Activated CD4-positive, alpha-beta T cell treated with anti-CD3 and anti-CD28 coated beads, Interleukin-2, amount 50 U/mL, for 16 hours (primary cell): ENCODE measurements at places on chromosomes 16 and 17.
A peak's percentile ranks its signal among the peaks of the same experiment; 100 is the strongest.

DNA sequence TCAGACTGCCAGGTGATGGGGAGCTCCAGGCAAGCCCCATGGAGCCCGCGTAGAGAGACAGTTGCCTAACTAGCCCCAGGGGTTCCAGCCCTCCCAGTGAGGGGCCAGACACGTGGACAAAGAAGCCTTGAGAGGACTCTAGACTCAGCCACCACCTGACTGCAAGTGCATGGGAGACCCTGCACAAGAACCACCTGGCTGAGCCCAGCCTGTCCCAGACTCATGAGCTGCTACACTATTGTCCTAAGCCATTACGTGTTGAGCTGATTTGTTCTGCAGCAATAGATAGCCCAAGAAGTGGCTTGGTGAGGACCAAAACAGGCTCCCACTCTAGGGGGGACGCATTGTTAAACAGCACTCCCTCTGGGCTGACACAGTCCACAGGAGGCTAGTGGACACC, 37.6 kb upstream of the KLHDC4 start:
- DNase-seq = no peak

DNA sequence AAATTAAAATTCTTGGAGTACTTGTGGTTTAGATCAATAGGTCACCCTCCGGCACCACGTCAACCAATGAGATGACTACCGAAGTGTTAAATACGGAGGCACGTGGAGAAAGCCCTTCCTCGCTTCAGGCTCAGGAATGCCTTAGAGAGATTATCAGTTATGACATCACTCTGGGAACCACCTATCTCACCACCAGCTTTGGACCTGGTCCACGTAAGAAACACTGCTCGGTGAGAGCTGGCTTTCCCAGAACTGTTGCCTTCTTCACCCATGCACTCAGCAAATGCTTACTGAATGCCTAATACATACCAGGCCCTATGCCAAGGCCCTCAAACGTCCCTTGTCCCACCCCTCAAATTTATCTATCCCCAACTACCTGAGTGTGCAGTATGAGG, 71.3 kb downstream of the SMG6 start:
- no peak for DNase-seq

DNA sequence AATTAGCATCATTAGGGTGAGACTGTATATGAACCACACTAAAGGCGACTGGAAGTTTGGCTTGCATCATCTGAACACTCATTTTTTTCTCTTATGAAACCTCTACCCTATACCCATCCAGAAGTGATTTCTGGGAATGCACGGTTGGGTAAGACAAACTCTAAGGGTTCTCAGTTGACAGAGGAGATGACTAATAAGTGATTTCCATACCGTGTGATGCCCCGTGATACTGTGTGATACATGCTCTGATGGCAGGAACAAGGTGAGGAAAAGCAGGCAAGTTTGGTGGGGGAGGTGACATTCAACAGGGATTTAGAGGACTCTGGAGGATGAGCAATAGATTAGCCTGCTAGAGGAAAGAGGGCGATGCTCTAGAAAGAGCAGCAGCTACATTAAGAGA, 156.4 kb upstream of the CCL2 start:
- no peak for DNase-seq

DNA sequence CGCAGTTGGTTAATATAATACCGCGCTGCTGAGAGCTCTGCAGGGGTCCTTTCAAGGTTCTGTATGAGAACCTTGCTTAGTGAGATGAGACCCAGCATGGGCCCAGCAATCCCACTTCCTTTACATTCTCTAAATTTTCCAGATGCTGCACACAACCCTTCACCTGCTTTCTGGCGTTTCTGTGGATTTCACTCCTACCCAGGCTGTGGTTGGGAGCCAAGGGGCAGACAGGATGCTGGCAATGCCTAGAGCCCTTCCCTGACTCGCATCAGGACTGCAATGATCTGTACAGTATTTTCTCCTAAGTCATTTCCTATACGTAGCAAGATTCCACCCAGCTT, 10.1 kb upstream of the PIPOX start:
- DNase-seq = no peak

GRCh38 chr16:4212211-4212933, 29.5 kb downstream of the SRL start:
- DNase-seq = no peak

DNA sequence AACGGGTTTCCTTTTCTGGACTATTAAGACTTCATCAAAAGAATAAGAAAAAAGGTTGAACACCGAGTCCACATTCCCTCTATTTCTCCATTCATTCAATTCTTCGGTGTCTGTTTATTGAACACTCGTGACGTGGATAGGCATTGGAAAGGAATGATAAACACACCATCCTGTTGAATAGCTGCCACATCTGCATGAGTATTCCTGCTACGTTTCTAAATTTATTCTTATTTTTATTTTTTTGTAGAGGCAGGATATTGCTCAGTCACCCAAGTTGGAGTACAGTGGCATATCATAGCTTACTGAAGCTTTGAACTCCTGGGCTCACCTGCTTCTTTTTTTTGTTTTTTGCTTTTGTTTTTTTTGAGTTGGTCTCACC, 80.8 kb upstream of the CIBAR2 start:
- no peak for DNase-seq

DNA sequence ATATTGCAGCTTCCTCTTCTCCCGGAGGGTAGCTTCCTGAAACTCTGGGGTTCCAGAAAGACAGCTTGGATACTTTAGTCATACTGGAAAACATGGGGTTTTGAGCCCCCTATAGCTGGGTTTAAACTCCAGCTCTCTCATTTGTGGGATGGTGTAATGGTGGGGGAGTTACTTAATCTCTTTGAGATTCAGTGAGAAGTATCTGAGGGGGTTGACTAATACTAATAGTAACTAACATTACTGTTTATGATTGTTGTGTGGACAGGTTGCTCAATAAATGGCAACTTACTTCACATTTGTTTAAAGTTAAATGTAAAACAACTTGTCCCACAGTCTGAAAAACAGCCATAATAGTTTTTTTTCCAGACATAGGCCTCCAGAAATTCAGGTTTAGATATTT, 5.1 kb upstream of the SUZ12 start:
- no peak for DNase-seq

- no peak for DNase-seq
Measured at GRCh38 chr17:57707892-57708291, 37.2 kb downstream of the CCDC182 start.

DNA sequence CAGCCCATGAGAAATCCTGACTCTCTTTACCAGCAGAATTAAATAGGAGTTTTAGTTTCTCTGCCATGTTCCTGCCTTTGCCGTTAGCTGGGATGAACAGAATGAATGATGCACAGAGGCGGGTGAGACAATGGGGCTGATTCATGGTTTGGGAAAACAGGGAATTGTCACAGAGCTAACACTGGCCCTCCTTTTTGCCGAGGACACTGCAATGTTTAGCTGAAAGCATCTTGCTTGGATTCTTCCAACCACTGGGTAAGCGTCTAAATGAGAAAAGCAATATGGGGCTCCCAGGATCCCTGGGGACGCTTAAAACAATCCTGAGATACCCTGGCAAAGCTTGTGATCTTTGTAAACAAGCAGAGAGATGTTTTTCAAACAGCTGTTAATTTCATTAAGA, 12.8 kb upstream of the PAFAH1B1 start:
- no peak for DNase-seq

GRCh38 chr17:58242171-58242784, 3.9 kb downstream of the LPO start:
- peak; percentile 71 for DNase-seq

GRCh38 chr16:51592001-51592501, 441.0 kb upstream of the SALL1 start:
- no peak for DNase-seq

DNA sequence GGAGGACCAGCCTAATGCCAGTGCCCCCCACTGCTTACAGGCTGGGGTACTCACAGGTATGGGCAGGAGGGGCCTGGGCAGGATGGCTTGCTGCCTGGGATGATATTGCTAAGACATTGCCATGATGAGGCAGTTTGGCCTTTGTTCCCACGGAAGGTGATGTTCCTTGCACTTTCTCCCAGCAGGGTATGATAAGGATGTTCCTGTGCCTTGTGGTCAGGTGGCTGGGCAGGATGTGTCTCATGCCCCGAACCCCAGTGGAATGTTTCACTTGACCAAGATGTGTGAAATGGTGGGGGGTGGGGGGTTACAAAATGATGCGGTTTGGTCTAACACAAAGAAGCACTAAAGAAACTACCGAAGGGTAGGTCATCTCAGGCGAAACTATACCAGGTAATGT, 337.8 kb upstream of the ZFHX3 start:
- DNase-seq = no peak

DNA sequence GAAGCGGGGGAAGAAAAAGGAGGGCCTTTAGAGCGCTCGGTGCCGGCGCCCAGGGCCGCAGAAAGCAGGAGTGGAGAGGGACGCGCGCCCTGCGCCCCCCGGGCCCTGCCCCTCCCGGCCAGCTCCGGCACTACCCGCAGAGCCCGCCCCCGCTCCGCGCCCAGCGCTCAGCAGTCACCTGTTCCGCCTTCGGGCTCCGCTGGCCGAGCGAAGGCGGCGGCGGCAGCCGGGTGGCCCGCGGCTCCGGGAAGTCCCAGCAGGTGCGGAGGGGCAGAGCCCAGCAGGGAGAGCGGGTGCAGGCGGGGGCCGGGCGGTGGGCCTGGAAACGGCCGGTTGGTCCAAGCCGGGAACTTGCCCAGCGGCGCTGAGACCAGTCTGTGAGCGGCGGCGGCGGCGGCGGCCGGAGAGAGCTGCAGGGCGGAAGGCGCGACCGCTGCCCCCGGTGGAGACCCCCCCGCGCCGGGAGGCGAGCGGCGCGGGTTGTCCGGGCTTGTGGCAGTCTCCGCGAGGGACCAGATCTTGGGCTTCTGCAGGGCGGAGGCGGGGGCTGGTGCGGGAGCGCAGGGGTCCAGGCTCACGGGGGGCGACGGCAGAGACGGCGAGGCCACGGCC, 2.2 kb downstream of the IRX3 start:
- no peak for DNase-seq

GRCh38 chr16:72262711-72263110, 90.8 kb upstream of the PMFBP1 start:
- DNase-seq = no peak

DNA sequence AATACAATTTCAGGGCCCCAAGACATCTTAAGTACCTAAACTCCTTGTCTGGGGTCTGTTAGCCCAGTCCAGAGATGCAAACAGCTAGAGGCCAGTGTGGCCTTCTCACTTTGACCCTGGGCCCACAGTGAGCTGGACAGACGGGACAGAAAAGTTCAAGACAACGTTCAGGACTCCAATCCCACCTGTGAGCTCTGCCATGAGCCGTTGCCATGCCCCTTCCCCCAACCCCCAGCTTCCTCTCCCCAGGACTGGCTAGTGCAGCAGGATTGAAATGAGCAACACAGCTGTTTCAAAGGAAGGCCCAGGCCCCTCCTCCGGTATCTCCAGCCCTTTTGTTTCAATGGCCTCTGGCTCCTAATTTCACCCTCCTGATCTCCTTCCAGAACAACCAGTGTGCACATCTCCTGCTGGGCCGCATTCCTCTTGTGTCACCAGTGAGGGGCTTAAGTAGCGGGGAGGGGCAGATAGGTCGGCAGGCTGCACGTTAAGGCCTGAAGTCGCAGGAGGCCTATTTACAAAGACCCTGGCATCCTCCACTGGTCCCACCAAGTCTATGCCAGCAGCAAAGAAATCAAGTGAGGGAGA, 11.3 kb downstream of the AXIN2 start:
- no peak for DNase-seq

- DNase-seq = no peak
Measured at GRCh38 chr17:58202859-58203258, 10.3 kb downstream of the EPX start.

DNA sequence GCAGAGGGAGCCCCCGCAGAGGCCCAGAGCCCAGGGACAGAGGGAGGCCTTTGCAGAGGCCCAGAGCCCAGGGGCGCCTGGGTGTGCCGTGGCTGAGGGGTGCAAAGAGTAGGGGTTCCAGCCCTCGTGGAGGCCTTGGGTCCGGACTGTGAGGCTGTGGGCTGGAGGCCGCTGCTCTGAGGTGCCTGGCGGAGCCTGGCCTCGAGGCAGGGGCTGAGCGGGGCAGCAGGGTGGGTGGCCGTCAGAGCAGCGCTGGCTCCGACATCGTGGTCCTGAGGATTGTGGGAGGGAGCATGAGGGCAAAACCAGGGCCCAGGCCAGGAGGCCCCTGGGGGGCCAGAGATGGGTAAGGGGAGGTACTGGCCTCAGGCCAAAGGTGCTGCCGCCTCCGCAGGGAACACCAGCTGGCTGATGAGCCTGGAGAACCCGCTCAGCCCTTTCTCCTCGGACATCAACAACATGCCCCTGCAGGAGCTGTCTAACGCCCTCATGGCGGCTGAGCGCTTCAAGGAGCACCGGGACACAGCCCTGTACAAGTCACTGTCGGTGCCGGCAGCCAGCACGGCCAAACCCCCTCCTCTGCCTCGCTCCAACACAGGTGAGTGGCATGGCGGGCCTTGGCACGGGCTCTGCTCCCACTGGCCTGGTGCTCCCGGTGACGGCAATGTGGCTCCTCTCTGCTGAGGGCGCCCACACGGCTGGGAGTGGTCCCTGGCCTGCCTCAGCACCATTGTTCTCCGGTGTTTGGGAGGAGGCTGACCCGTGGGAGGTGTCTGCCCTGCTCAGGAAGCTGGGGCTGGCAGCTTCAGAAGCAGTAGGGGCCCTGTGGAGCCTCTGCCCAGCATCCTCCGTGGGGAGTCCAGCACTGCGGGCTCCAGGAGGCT, 33.7 kb downstream of the TSC2 start:
- no peak for DNase-seq

DNA sequence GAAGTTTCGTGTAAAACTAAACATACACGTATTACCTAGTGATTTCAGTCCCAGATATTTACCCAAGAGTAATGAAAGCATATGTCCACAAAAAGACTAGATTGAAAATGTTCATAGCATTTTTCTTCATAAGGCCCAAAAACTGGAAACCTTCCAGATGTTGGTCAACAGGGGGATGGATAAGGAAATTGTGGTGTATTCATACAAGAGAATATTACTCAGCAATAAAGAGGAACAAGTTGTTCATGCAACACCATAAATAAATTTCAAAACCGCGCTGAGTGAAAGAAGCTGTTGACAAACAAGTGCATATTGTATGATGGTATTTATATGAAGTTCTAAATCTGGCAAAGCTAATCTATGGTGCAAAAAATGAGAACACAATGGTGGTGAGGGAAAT, 54.1 kb upstream of the NFAT5 start:
- DNase-seq = no peak
